ENCODE measurements at places on chromosomes 3 and 15. TPM values are rescaled to one million over a fixed set of nuclear protein-coding genes. Genes with fewer than 3 reads are reported as not detected.

DNA sequence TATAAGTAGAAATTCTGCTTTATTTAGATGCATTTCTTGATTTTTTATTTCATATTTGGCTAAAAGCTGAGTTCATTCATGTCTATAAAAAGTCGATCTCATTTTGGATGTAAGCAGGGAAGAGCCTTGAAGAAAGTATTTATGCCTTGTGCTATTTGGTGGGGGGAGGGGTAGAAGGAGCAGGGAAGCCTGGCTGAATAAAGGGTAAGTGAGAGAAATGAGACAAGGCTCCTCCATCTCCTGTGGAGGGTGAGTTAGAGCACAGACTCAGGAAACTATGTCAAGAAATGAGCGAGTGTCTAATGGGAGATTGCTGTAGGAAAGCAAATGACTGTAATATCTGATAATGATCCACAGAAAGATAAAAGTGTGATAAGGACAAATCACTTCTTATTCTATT is 121.8 kb upstream of the ATP11B start:
- DNase-seq: no peak

- DNase-seq: peak; percentile 68
Measured at GRCh38 chr15:43516801-43517353, 531 bp upstream of the MAP1A start.

GRCh38 chr3:124116906-124117305 is 125.0 kb upstream of the ROPN1 start:
- DNase-seq: no peak

DNA sequence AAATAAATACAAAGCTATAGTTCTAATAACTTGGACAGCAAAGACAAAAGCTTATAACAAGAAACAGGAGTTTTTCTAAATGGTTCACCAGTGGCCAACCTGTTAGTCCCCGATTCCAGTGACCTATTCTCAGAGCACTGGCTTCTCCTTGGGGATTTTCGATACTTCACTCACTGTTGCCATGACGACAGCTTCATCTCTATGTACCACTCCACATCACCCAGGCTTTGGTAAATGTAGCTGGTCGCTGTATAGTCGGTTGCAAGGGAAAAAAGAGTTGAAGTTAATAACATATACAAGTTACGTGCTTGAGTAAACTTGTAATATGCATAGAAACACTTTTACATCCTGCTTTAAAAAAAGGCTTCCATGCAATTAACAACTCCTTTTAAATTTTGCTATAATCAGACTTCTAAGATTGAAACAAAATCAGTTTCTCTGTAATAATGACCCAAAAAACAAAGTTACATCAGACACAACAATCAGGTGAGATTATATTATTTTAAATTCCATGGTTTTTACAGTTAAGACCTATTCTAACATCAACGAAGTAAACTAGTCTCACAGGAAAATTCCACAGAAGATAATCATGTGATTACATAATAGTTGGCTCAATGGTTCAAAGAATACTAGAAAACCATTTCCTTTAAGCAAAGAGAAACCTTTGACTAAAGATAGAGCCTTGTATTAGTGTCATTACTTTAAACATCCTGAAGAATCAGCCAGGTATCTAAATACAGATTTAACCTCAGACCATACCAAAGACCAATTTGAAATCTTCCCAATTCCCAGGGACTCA is 2.9 kb downstream of the CCNL1 start:
- DNase-seq: peak; percentile 33

DNA sequence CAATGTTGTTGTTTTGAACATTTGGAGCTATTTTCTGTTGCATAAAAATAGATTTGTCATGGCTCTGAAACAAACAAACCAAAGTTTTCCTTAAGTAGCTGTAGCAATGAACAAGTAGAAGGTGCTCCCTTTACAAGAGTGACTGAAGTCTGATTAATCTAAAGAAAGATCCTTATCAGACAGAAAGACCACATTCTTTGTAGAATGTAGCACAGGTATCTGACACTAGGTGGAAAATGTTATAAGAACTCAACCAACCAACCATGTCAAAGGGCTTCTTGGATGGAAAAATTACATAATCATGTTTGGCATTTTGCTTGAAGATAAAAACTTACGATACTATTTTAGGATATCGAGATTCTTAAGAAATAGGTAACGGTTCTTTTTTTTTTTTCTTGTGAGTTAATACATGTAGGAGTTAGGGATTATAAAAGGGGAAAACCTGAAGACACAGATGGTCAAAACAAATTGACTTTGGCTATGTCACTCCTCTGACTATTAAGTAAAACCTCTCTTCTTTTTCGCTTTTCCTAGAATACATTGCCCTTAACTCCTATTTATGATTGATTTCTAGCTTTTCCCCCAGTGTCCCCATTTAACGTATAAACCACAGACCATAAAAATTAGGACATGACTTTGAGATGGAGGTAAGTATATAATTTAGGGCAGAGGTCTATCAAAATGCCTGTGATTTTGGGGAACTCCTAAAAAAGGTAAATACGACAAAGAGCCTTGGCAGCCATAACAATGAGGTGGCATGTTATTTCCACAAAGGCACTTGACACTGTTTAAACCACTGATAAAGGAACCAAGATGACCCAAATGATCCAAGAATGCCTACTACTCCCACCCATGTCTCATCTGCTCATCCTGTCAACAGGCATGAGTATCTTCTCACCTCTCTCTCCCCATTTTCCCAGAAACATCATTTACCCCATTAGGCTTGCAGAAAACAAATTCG is 72.0 kb downstream of the CCR4 start:
- no peak for DNase-seq

- DNase-seq: no peak
Measured at GRCh38 chr15:100201376-100202280, 140.1 kb downstream of the ADAMTS17 start.

ZBED2 gene
- total RNA-seq: 0.72 TPM

SLC28A2 gene
- total RNA-seq: not detected

Measured in IMR-90 (cell line).